ENCODE measurements at places on chromosomes 1 and 21. TPM values are rescaled to one million over a fixed set of nuclear protein-coding genes. Genes with fewer than 3 reads are reported as not detected.

DISC1 gene
- total RNA-seq, result 6.4 TPM

FASLG gene
- total RNA-seq, result not detected

SPTA1 gene
- 0.06 TPM for total RNA-seq

PGLYRP4 gene
- total RNA-seq, result not detected

C1orf141 gene
- not detected for total RNA-seq

C1orf94 gene
- 0.13 TPM for total RNA-seq

PDZK1IP1 gene
- total RNA-seq, result 1.8 TPM

ICOSLG gene
- total RNA-seq, result 1.7 TPM

C1orf105 gene
- total RNA-seq, result not detected

IVL gene
- total RNA-seq, result not detected

FCN3 gene
- 12.3 TPM for total RNA-seq

CRYAA gene
- total RNA-seq, result not detected

S100A7A gene
- total RNA-seq, result not detected

ZMYND12 gene
- total RNA-seq, result 1.7 TPM

PLA2G5 gene
- 46.2 TPM for total RNA-seq

LPAR3 gene
- not detected for total RNA-seq

HORMAD1 gene
- total RNA-seq, result 0.58 TPM

DNA sequence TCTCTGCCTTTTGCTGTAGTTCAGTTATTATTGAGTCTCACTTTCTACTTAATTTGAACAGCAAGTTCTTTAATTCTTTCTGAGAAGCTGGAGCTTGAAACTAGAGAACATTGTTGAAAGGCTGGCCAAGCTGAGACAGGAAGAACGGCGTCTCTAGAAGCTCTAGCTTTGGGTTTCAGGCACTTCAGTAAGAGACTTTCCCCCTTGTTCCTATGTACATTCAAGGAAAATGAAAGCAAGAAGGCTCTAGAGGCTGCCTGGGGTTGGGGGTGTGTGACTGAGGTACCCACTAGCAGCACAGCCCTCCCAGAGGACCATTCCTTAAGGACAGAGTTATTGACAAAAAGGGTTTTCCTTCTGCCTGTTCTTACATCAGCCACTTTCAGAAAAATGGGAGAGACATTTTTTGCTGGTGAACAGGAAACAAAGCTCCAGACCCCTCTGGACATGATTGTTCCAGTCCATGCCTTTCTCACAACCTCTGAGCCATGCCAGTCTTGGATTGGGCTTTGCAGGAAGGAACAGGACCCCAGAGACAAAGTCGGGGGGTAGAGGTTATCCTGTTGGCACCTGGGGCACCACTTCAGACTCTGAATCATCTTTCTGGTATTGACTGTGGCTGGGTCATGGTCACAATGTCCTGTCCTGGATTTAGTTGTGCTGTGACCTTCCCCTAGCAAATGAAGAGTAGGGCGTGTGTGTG, 63.1 kb downstream of the LAMC2 start:
- no peak for DNase-seq

DNA sequence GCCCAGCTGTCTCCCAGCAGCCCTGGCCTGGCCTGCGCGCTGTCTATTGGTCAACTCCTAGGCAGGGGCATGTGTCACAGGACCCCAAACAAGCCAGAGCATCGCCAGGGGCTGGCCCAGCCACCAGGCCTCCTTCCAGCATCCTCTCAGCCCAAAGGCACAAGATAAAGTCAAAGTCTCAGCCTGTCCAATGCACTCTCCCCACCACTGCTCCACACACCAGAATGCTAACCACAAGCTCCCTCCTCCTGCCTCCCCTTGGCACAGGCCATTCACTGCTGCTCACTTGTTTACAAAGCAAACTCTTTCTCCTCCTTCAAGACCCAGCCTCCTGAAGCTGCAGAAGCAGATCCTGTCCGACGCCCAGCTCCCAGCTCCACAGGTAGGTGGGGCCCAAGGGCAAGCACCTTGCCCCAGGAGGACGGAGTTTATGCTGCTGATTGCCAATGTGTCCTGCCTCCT, 133.4 kb downstream of the DMRTB1 start:
- DNase-seq, result no peak

DNA sequence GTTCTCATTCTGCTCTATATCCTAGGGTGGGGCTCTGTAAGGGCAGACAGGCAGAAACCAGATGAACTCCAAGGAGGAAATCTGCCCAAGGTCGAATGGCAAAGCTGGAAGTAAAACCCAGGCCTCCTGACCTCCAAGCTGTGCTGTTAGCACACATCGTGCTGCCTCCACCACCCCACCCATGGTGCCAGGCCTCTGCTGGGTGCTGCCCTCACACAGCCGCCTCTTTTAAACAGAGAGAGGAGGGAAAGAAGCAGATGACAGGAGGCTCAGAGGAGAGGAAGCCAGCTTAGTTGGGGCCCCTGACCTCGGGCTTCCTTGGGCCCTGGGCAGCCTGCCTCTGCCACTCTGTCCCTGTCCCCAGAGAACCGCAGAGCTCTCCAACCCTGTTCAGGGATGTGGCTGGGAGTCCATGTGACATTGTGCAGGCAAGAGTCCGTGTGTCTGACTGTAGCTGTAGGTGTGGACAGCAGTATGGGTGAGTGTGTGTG, 1.1 kb downstream of the SYNC start:
- DNase-seq, result no peak

GRCh38 chr1:176820391-176821031, 344.0 kb downstream of the ASTN1 start:
- no peak for DNase-seq

GRCh38 chr1:97366984-97367383, 553.9 kb downstream of the DPYD start:
- no peak for DNase-seq

- DNase-seq, result no peak
These were observed 17.9 kb downstream of the SLC9A1 start for GRCh38 chr1:27136998-27137542.

DNA sequence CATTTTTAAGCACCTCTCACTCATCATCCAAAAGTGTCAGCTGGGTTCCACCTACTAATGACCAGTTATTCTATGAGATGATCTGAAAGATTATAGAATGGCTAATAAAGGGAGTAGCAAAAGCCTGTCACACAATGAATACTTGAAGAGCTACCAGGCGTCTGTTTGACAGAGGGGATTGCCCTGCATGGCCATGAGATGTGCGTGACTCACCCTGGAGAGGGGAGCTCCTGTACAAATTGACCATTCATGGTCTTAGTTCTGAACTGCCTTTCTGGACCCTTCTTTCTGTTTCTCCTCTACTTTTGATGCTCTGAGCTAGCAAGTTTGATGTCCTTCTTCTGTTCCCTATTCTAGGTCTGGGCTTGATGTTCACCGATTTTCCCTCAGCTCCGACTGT, 85.2 kb upstream of the ABCD3 start:
- DNase-seq, result no peak

DNA sequence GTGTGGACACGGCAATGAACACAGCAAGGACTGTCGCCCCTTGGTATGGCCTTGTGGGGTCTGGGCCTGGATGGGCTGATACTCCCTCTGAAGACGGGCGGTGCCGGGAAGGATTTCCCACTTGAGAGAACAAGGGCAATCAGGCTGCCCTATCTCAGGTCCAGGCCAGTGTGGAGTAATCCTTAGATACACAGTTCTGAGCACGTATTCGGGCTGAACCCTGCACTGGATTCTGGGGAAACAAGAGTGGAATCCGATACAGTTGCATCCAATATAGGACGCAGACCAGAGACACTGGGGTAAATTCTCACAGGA, 177.7 kb downstream of the TRABD2B start:
- DNase-seq, result no peak

DNA sequence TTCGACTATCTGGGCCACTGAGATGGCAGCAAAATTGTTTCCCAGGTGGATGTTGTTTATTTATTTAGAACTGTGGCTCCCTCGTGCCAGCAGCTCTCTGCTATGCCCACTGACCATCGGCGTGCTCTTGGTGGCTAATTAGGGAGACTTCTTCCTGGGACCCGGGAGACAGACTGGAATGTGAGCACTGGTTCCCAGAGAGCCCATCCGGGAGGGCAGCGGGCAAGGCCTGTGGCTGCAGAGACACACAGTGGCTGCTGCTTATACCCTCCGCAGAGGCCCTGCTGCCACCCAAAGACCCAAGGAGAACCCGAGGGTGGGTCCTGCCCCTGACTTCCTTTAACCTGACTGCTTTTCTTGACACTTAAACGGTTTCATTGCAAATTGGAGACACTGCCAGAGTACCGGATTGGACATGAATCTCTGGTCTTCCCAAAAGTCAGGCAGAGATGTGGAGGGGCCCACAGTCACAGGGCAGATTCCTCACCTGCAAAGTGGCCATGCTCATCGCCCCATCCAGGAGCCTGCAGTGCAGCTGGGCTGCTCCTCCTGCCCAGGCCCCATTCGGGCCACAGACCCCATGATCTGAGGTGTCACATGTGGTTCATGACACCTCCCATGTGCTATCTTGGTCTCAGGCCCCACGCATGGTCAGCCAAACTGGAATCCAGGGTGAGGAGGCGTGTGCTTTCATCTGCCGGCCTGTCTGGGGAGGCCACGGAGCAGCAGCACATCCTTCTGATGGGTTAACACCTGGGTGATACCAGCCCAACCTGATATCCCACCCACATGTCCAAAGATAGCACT, 5.7 kb upstream of the MATN1 start:
- no peak for DNase-seq

DNA sequence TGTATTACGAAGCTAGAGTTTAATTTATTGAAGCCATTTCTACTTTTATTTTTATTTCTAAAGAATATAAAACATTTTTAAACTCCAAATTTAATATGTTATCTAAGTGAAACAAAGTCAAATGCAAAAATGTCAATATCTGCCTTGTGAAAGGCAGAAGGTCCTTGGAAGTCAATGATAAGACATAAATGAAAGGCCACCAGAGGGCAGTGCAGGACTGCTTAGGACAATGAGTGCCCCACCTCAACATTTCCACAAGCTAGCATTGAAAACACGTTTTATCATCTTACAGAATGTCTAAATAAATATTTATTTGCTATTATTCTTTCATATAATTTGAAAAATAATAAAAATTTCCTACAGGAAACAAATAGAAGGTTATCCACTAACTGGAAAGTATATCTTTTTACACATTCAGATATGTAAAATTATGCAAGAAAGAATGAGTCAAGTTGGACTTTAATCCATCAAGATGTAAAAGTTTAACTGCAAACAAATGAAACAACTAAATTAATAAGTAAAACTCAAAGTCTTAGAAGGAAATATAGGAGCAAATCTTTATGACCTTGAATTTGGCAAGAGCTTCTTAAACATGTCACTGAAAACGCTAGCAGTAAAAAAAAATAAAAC, 140.1 kb upstream of the FMN2 start:
- no peak for DNase-seq

DNA sequence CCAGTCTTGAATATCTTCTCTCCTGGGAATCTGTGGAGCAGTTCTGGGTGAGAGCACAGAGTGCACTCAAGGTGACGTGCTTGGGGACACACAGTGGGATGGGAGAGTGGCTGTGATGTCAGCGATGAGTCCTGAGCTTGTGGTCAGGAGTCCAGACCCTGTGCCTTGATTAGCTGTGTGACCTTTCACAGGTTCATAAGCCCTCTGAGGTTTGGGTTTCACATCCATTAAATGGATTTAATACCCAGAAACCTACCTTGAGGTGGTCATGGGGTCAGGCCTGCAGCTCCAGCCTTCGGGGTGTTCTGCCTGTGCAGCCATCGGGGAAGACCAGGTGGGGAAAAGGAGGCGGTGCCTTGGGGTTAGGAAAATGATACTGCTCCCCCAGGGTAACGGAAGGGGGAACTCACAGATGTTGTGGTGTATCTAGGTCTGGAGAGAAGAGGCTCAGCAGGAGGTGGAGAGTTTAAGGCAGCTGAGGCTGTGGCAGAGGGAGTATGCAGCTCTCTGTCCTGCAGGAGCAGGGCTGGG, 38.5 kb upstream of the ETV3 start:
- DNase-seq, result no peak

DNA sequence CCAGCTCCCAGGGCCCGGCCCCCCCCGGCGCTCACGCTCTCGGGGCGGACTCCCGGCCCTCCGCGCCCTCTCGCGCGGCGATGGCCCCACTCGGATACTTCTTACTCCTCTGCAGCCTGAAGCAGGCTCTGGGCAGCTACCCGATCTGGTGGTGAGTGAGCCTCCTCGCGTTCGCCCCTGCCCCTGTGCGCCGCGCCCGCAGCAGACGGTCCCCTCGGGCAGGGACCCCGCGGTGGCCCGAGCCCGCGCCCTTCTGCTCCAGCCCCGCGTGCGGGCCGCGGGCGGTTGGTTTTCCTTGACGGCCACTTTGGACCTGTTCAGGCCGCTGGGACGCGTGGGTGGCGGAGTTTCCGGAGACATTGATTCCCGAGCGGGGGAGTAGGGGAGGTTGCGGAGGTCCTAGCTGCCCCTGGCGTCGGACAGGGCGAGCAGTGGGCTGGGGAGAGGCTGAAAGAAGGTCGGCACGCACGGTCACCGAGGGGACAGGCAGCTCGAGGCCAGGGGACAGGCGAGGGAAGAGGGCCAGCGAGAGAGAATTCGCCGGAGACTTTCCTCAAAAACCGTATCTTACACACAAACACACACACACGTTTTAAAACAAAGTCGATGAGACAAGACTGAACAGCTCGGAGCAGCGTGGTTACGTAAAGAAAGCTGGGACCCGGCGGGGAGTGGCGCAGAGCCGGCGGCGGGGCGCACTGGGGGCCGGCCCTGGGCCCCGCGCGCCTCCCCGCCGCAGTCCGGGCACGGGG, 427 bp downstream of the WNT3A start:
- DNase-seq, result peak; percentile 45

DNA sequence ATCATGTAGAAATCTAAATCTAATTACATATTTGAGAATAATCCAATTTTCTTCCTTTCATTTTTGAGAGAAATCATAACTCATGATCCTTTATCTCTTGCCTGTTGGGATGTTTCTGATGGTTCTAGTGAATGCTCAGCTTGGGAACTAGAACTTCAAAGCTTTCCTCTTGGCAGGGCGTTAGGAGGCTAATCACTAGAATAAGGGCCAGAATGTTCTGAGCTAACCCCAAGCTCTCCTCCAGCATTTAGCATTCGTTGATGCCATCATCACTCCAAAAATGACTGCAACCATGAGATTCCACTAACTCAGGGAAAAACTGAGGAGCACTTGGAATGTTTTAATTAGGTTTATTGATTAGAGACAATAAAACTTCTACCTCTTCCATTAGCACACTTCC, 93.9 kb upstream of the DPT start:
- no peak for DNase-seq

GRCh38 chr1:167634435-167634834, 4.4 kb downstream of the RCSD1 start:
- no peak for DNase-seq

DNA sequence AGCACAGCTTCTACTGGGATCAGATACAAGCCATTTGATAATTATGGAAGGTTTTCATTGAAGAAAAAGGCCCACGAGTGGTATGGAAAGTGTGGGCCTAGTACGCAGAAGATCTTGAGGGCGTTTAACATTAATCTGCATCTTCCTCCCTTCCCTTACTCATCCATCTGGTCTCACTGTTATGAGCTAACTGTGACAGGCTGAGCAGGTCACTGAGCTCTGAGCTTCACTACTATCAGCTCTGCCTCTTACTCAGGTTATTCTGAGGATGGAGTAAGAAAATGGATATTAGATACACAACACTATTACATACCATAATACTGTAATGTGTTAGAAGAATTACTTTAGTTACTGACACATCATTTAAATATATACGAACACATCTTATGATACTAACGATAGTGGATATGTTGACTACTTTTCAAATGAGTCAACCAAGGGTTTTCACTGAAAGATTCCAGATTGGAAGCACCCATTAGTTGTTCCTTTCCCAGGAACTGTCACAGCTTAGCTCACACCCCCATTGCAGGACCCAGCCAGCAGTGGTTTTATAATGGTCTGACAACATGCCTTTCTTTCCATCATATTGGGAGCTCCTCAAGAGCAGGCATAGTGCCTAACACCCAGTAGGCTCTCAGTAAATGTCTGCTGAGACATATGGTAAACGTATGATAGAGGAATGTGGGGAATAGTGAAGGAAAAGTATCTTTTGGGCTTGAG, 97.8 kb upstream of the C8B start:
- DNase-seq, result no peak

All from esophagus muscularis mucosa (tissue), 4 donors.